ENCODE measurements at places on chromosomes 11 and 22.

- DNase-seq, result no peak
These were observed 458.9 kb upstream of the CADM1 start for GRCh38 chr11:115963156-115963555.

DNA sequence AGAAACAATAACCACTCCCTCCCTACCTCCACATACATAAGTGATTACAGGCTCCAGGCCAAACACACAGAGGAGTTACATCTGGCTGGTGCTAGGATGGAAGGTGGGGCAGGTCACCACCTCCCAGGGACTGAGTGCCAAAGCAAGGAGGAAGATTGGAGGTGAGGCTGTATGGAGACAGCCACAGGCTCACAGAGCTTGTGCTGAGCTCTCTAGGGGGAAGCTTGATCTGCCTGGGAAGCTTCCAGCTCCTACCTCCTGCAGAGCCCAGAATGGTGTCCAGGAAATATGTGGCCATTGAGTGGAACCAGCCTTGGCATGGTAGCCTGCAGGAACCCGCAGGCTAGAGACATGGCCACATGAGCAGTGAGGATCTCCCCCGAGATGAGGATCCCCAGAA is 3.6 kb upstream of the MED15 start:
- no peak for DNase-seq

- no peak for DNase-seq
These were observed 3.1 kb upstream of the POLD4 start for GRCh38 chr11:67356387-67356863.

DNA sequence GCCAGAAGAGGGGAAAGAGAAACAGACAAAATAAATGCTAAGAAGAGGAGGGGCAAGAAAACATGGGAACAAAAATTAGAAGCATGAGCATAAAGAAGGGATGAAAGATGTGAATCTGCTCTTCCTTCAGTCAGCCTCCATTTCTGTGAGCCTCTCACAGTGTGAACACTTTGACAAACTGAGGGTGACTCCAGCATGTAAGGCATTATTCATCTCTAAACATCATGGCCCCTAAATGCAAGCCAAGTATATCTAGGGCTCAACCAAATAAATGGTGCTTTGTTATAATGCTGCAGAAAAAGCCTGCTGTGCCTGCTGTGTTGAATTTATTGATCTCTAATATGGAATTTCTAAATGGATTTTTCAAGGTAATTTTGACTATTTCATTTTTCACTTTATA is 281.3 kb downstream of the TTC28 start:
- DNase-seq, result no peak

- DNase-seq, result no peak
These were observed 301.2 kb downstream of the AASDHPPT start for GRCh38 chr11:106378513-106379179.

DNA sequence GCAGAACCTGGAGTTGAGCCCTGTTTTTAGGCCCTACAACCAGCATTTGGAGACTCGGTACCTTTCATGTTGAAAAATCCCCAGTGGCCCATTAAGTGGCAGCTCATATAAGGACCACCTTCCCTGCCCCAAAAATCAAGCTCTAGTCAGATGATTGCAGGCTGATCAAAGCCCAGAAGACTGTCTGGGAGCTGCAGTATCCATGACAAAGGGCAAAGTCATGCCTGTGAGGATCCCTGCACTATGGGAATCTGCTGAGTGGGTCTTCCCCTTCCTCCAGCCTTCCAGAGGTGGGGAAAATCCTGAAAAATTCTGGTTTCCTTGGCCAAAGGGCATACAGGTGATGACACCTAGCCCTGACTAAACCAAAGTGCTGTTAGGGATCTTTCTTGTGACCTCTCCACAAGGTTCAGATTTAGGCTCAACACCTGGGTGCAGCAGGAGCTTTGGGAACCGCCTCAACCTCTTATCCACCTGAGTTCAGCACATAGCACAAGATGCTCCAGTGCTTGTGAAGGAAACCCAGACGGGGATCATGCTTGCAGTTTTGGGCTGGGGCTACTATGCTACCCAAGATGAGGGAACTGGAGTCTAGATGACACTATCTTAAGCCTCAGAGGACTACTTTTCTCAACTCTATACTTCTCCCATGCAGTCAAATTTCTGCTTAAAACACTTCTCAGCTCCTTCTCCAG is 1.2 kb upstream of the TRIM3 start:
- no peak for DNase-seq

DNA sequence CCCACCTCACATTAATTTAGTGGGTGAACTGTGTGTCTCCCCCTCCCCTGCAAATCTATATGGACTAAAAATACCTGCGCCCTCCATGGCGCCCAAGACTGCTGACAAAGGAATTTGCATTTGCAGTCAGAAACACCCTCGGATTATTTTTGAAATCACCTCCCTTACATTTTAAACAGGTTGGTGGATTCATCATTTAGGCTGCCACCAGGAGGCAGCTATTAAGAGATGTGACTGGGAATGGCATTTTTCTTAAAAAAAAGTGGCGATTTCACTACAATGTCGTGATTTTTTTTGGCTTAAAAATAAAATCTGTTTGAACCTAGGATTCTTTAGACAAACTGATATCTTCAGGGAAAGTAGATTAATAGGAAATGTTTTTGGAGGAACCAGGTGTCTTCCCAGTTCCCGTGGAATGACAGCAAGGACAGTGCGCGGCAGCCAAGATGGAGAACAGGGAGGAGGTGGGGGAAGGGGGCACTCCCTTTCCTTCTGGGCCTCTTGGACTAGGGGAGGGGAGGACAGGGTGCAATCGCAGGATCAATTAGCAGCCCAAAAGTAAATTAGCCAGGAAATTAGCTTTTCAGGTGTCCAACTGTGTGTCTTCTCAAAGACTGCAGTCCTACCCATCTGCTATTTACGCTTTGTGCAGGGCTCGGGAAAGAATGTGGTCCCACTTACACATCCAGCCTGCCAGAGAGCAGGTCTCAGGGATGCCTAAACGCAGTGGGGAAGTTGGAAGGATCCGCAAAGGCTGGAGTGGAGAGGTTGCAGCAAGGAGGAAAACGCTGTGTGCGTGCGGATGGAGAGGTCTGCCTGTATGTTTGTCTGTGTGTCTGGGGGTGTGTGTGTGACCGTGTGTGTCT is 496.4 kb downstream of the NTM start:
- DNase-seq, result no peak

DNA sequence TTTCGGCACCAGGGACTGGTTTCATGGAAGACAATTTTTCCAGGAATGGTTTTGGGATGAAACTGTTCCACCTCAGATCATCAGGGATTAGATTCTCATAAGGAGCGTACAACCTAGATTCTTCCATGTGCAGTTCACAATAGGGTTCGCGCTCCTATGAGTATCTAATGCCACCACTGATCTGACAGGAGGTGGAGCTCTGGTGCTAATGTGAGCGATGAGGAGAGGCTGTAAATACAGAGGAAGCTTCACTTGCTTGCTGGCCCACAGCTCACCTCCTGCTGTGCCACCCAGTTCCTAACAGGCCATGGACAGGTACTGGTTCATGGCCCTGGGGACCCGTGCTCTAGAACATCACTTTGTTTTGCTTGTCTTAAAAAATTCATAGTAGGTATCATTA is 41.8 kb upstream of the AMPD3 start:
- DNase-seq, result no peak

- DNase-seq, result peak; percentile 15
These were observed 83.7 kb downstream of the KCNQ1 start for GRCh38 chr11:2528301-2529050.

GRCh38 chr11:33909150-33909549 is 17.3 kb upstream of the LMO2 start:
- no peak for DNase-seq

GRCh38 chr11:107468596-107468995 is 11.0 kb upstream of the CWF19L2 start:
- no peak for DNase-seq

GRCh38 chr22:25420471-25420924 is 144.0 kb upstream of the GRK3 start:
- no peak for DNase-seq

DNA sequence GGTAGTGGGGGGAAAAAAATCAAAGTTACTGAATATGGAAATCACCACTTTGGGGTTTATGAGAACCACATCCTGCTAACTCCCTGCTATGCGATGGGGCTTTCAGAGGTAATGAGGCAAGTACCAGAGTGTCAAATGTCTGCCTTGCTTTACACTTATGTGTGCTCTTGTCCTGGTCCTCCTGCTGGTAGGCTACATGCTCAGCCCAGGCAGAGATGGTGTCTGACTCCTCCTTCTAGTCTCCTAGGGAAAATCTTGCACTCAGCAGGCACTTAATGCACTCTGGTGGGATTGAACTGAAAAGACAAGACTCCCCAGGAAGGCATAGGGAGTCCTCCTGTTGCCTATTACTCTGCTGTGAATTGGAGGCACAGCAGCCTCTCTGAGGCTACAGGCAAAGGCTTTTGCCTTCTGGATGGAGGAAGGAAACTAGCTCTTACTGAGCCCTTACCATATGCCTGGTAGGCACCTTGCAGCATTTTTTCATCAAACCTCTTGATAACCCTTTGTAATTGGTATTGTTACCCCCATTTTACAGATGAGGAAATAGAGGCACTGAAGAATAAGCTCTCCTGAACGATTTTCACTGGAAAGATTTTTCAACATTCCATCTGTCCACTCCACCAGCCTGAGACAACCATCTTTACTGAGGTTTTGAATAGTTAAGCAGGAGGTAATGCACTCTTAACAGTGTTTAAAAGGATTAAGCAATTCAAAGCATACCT is 132.1 kb upstream of the PAX6 start:
- DNase-seq, result no peak

DNA sequence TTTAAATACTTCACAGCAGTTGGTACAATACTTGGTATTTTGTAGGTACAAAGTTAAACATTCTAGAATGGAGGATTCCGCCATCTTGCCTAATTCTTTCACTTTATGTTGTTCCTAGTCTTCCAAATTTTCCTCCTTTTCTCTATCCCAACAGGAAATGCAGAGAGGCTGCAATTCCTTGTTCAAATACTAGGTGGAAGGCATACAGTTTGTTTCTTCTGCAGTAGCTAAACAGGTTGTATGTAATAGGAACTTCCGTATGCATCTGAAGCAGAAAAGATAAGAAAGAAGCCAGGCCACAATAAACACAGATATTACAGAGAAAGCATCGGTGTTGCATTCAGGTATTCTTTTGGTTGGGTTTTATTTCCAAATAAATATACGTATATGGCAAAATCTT is 186.4 kb upstream of the MTMR2 start:
- no peak for DNase-seq

GRCh38 chr11:31856248-31856647 is 45.1 kb upstream of the PAX6 start:
- no peak for DNase-seq

- no peak for DNase-seq
These were observed 13.4 kb downstream of the MICAL2 start for GRCh38 chr11:12123799-12124198.

DNA sequence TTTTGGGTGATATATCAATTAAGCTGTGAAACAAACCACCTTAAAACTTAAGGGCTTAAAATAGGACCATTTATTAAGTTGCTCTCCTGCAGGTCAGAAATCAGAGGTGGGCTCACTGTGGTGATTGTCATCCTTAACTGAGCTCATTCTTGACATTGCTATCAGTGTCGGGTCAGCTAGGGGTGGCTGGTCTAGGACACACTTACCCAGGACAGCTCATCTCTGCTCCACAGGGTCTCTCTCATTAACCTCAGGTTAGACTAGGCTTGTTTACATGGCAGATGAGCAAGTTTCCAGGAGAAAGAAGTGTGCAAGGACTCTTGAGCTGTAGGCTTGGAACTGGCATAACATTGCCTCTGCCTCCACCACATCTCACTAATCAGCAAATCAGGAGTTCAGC is 601.0 kb upstream of the RAG2 start:
- DNase-seq, result no peak

DNA sequence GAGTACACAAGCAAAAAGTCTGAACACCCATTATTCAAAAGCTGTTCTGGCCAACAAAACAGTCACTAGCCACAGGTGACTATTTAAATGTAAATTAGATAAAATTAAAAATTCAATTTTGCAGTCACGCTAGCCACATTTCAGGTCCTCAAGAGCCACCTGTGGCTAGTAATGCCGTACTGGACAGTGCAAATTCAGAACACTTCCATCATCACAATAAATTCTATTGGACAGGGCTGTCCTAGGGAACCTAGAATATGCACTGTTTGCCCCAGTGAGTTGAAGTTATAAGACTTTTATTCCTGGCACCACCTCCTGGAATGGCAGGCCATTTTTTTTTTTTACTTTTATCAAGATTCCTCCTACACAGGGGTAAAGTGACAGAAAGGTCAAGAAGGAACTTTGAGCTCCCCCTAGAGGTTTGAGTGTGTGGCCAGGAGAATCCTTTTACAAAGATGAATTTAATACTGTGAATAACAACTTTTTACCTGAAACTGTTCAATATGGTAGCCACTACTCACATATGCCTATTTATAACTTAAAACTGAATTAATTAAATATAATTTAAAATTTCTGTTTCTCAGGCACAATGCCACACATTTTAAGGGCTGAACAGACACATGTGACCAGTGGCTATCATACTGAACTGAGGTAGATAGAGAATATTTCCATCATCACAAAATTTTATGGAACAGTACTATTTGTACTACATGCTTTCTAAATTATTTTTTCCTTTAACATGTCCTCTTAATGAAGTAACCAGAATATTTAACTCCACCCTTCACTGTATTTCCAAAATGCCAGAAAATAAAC is 6.5 kb downstream of the MSANTD2 start:
- no peak for DNase-seq

DNA sequence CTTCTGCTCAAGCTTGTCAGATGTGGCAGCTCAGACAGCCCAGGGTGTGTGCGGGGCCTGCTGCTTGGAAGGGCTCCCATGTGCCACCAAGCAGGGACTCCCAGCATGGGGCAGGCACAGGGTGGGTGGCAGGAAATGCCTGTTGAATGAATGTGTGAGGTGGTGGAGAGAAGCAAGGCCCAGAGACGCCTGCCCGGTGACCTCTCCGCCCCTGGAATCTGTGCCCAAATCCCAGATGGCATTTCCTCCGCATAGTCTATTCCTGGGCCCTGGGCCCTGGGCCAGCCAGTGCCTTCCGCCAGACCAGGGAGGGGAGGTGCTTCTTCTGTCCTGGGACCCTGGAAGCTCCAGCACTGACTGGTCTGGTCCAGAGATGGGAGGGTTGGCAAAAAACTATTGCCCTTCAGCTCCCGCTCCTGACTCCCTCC is 3.7 kb downstream of the CST6 start:
- no peak for DNase-seq

- DNase-seq, result no peak
These were observed 269.2 kb upstream of the SORL1-AS1 start for GRCh38 chr11:121721961-121722360.

DNA sequence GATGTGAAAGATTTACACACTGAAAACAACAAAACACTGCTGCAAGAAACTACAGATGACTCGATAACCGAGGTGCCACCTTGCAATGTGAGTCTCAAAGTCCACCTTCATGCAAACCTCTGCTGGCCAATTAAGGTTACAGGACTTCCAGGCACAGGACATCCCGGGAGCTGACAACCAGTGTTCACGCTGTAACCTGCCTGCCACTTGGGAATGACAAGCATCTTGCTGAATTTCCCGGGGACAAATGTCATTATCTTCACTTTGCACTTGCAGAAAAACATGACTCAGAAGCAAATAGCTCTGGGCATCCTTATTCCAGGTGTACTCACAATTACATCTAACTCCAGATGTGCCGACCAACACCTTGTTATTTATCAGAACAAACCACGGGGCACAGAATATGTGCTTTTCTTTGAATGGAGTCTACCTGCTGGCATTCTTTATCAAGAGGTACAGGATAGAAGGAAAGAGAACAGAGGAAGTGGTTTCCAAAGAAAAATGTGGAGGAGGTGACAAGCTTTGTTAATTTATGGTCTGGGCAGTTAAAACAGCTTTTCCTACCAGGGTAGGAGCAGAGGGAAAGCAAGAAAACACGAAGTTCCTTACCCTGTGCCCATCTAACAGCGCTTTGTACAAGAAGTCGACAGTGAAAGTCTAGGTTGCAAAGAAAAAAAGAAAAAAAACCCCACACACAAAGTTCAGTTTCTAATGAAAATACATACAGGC is 72.3 kb downstream of the SHANK2 start:
- no peak for DNase-seq
